Stimulated activated CD8-positive, alpha-beta memory T cell treated with anti-CD3 and anti-CD28 coated beads, Interleukin-15, amount 100 ng/mL, for 1 hour (primary cell): ENCODE measurements at places on chromosomes 2 and 18.

DNA sequence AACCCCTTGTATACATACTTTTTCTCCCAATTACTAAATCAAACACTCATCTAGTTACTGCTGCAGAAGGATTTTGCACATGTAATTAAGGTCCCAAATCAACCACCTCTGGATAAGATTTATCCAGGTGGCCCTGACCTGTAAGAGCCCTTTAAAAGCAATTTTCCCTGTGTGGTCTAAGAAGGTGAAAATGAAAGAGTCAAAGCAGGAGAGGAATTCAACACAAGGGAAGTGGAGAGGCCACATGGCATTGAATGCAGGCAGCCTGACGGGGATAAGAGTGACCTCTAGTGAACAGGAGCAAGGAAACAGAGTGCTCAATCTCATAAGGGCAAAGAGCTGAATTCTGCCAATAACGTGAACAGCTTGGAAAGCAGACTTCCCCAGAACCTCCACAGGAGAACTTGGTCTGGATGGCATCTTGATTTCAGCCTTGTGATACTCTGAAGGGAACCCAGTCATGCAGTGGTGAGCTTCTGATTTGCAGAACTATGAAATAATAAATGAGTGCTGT, 27.2 kb downstream of the PPP3R1 start:
- no peak for DNase-seq

DNA sequence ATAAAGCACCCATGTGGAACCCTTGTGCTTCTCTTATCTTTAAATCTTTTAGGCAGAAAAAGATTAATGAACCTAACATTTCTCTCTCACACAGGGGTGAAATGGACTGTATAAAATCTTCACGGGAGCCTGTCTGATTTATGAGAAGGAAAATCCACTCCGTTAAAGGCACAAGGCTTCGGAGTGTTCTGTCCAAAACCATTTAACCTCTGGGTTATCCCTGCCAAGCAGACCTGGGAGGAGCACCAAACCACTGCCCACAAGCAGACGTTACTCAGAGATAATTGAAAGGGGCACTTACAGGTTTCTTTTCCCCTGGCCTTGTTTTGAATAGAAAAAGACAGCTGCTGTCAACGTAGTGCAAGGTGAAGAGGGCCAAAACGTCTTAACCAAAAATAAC, 184.4 kb upstream of the DOK6 start:
- no peak for DNase-seq

DNA sequence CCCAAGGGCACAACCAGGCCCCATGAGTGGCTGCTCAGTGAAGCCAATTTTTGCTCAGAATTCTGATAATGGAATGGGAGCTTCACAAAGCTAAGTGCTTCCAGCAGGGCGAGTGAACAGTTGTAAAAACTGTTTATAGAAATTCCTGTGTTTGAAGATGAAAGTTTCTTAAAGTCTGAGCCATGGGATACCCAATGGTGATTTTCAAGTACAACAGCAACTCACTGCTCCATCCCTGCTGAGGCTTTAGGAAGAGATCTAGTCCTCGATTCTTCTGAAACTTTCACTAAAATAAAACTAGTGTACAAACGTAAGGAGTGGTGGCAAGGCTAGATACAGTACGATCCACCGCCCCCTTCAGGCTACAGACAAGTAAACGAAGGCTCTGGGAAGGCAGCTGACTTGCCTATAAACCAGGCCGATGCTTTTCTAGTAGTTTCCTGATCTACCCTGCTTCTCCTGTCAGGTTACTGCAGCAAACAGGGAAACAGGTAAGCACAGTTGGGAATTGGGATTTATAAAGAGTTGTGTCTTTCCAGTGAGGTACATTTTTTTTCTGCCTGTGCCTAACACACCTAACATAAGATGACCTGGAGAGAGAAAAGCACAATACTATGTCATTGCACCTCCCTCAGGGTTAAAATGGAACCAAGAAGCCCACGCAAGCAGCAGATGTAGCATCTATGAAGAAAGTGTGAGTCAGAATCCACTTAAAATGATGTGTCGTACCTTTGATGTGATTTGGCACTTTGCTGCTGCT, 108.7 kb downstream of the UXS1 start:
- DNase-seq: no peak

- no peak for DNase-seq
These were observed 50.1 kb downstream of the KIAA2012 start for GRCh38 chr2:202122980-202123720.

- no peak for DNase-seq
These were observed 41.2 kb downstream of the RPL37A start for GRCh38 chr2:216539791-216540241.

DNA sequence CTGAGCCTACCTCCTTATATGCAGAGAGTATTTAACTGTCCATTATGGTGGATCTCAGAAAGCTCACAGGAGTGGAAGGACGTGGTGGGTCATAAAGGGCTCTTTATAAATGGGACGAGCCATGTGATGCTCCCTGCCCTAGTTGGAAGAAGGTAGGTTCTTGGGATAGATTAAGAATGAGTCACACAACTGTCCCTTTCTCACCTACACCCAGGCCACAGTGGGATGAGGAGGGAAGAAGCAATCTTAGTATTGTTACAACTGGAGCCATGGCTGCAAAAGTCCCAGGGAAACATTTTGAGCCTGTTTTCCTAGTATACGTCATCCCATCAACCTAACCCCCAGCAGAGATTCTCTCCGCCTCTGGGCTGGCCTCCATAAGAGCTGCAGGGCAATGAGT, 229.9 kb downstream of the TTC32 start:
- DNase-seq: no peak

DNA sequence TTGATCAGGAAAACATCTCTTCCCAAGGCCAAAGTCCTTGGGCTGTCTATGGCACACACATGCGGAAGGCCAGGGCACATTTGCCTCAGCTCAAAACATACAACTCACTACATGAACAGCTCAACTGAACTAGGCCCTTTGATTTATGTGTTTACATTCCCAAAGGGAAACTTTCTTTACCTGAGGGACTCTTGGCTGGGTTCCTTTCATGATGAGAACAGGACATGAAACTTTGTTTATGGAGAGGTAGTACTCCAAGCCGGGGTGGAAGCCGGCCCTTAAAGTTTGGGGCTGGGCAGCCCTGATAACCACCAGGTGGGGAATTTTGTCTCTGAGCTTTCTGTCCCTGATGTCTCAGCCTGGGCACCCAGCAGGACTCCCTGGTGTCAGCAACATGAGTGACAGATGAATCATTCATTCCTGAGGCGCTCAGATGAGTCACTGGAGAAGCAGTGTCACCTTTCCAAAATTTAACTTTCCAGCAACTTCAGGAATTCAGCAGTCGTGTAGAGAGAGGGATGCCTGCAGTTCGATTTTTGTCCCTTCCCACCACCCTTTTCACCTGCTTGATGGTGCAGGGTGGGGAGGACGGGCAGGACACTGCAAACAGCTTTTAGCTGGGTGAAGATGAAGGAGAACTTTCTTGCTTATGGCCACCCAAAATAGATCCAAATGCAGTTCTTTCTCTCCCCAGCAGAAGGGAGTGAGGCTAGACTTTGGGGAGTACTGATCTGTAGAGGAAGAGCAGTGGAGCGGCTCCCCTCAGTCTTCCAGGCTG, 331.6 kb downstream of the DYSF start:
- DNase-seq: no peak

DNA sequence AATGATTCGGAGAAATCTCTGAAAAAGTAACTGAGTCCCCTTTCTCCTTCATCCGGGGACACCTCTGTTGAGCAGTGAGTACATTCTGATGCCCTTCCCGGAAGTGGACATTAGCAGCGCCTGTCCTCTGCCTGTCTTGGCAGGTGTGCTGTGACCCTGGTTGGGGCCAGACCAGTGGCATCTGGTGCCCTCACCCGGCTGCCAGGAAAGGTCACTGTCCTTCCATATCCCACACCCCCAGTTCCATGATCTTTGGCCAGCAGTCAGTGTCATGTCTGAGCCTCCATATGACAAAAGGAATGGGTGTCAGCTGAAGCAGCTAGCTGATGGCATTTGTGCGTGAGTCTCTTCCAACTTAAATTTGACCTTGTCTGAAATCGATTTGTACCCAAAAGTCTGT, 128.1 kb downstream of the NCK2 start:
- DNase-seq: no peak

- no peak for DNase-seq
These were observed 651.9 kb upstream of the HS6ST1 start for GRCh38 chr2:128970332-128971116.

- no peak for DNase-seq
These were observed 32.5 kb downstream of the IDH1 start for GRCh38 chr2:208222351-208222750.

DNA sequence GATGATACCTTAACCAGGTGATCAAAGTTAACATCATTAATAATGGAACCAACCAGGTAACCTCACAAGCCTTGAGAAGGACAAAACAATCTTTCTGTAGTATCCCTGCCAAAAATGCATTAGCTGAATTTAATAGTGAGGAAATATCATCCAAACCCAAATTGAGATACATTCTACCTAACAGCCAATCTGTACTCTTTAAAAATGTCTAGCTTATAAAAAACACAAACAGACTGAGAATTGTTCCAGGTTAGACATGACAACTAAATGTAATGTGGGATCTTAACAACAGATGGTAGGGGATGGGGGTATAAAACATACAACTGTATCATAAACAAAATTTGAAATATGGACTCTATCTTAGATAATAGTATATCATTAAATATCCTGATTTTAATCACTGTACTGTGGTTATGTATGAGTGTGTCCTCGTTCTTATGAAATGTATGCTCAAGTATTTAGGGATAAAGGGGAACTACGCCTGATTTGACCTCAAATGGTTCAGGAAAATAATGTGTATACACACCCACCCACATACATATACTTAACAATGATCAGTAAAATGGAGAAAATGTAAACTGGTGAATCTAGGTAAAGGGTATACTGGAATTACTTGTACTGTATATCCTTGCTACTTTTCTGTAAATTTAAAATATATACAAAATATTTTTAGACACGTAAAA, 1.7 kb downstream of the FANCL start:
- no peak for DNase-seq

- no peak for DNase-seq
These were observed 66.8 kb upstream of the FOSL2 start for GRCh38 chr2:28325567-28326468.

- DNase-seq: no peak
These were observed 46.4 kb downstream of the ADCY3 start for GRCh38 chr2:24873619-24874018.

DNA sequence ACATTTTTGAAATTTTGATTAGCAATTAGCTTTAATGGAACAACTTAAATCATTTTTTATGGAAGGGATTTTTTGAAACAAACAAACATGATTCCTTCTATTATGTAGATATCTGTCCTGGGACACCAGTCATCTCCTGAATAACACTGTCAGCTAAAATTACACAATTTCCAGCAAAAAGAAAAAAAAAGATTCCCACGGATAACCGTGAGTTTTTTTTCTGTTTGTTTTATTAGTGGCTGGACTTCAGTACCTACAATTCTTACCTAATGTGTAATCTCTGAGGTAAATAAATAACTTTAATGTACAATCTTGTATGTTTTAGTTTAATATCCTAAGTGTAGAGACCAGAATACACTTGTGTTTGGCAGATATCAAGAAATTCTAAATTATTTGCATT, 126.6 kb upstream of the KYNU start:
- DNase-seq: no peak

DNA sequence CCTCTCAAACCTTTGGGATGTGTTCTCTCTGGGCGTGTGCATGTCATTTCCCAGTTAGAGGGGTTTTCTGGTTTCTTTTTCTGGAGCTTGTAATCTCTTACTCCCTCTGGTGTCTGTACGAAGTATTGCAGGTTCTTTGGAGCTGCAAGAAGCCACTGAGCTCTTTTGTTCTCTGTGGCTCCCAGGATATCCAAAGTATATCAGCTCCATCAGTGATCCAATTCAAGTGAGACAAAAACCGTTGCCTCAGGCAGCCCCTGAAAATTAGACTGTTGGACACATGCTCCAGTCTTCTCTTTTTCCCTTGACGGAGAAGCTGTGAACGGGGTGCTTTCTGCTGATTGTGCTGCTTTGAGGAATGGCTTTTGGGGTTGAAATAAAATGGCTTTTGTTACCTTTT, 59.0 kb upstream of the LDLRAD4 start:
- DNase-seq: no peak

- DNase-seq: no peak
These were observed 157.7 kb downstream of the ANTXR1 start for GRCh38 chr2:69170661-69171060.

- DNase-seq: no peak
These were observed 225.3 kb downstream of the NCKAP5 start for GRCh38 chr2:133343018-133343352.

GRCh38 chr2:164859251-164859818, 17.7 kb upstream of the COBLL1 start:
- DNase-seq: no peak

GRCh38 chr2:189582809-189583192, 2.2 kb upstream of the SLC40A1 start:
- DNase-seq: no peak

- DNase-seq: no peak
These were observed 429.2 kb downstream of the PID1 start for GRCh38 chr2:228841877-228842276.

DNA sequence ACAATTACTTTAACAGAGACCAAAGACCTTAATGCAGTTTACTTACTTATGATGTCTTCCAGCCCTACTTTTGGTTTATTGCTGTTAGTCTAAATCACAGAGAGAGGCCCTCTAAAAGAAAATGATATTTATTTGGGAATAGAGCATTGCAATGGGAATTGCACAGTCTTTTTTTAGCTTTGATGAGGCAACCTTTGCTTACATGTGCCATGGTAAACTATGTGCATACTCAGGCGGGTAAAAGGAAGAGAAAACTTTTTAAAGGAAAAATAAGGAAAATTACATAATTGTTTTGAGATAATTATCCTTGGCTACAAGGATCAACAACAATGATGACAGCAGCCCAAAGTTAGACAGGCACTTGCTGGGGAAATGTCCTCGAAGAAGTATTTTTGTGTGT, 78.6 kb downstream of the EFEMP1 start:
- DNase-seq: no peak

DNA sequence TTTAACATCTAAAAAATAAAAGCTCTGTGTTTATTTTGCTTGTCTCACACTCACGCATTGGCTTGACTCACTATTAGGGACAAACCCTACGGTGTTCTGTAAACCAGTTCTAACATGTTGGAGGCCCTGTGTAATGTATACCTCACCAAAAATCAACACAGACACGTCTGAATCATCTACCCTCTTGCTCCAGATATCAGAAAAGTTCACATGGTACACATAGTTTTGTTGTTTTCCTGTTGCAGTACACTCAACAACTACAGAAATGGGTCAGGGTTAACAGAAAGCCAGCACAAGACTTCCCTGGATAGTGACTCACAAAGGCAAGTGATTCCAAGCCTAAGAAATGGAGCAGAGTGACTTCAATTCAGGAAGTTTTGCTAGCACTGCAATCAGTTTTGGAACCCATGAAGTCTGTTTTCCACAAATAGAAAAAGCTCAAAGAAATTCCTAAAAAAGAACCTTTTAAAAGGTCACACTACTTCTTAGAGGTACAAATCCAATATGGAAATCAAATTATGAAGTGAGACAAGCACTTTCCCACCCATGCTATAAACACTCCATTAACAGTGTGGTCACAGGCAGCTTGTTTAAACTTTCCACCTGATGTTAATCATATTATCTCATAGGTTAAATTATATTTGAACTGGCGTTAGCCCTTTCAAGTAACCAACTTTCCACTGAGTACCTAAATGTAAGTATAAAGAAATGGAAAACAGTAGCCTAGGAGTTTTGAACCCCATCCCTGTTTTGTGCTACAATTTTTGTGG, 87.4 kb downstream of the GAREM1 start:
- no peak for DNase-seq

- DNase-seq: no peak
These were observed 11.4 kb downstream of the ID2 start for GRCh38 chr2:8693157-8693821.
